SK-N-MC (cell line): ENCODE measurements at places on chromosomes 16 and 17.

DNA sequence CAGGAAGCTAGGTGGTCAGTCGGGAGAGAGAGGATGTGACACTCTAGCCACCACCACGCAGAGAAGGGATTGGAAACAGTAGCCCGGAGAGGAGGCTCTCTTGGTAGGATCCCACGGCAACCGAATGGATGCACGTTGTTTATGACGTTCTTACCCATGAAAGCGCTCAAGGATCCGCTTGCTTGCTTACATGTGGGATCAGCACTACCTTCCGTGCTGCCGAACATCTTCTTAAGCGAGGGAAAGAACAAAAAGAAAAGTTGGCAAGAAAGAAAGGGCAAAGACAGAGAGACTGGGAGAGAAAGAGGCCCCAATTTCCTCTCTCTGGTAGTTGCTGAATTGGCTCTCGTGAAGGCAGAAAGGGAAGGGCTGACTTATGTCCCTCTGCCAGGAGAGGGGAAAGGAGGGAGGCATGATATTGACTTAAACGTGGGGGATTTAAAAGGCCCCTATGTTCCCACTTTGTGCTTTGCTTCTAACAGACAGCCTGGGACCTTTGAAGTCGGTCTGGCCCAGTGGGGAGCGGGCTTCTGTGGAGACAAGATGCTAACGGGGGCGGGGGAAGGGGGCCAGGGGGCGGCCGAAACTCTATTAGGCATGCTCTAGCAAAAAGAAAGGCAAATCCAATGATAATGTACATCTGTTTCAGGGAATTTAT lies 35.4 kb downstream of the SNX20 start:
- no peak for DNase-seq

DNA sequence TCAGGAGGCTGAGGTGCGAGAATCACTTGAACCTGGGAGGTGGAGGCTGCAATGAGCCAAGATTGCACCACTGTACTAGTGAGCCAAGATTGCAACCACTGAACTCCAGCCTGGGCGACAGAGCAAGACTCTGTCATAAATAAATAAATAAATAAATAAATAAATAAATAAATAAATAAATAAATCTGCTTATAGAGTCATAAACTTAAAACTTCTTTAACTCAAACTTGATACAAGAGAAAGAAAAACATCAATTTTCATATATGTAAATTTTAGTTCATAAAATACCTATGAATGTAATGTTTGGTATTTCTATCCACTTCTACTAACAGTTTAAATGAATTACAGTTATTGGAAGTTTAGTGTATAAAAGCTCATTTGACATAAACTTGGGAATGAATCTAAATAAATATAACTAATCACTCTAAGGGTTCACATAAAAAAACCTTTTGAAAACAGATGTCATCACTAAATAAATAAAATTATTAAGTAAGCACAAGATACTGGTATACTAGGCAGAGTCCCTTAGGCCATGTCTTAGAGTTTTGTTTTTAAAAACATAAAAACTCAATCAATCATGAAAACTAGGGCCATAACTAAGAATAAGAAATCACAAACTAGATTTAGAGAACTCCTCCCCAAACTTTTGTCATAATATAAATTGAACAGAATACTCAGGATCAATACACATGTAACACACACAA lies 54.1 kb downstream of the SMURF2 start:
- no peak for DNase-seq

GRCh38 chr17:75344666-75345065 lies 55.4 kb upstream of the SLC25A19 start:
- no peak for DNase-seq

- peak; percentile 35 for DNase-seq
These were observed 15.8 kb downstream of the SLC7A5 start for GRCh38 chr16:87853411-87854052.

DNA sequence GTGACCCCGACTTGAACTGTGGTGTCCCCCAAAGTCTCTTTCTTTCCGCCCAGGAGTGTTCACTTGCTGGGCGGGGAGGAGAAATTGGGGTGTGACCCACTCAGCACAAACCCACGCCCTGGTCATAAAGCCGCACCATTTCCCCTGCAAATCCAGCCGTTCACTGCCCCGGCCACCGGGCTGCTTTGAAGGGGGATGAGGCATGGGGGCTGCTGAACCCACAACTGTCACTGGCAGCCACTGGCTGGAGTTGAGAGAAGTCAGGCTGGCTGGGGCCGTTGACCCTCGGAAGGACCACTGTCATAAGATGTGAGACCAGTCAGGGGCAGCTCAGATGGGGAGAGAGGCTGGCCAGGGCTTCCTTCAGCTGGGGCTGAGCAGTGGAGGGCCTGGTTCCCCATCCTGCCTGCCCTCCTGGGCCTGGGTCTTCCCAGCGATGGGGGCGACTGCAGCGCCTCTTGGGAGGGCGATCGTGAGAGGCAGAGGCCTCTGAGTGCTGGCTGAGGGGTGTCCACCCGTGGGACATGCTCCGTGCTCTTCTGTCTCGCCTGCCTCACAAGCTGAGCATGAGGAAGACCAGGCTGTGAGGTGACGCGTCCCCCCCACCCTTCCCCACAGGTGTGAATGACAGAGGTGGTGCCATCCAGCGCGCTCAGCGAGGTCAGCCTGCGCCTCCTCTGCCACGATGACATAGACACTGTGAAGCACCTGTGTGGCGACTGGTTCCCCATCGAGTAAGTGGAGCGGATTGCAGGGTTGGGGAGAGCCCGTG lies 19.5 kb downstream of the C16orf90 start:
- DNase-seq: no peak

- no peak for DNase-seq
These were observed 14.9 kb upstream of the CBFA2T3 start for GRCh38 chr16:88991813-88992350.

DNA sequence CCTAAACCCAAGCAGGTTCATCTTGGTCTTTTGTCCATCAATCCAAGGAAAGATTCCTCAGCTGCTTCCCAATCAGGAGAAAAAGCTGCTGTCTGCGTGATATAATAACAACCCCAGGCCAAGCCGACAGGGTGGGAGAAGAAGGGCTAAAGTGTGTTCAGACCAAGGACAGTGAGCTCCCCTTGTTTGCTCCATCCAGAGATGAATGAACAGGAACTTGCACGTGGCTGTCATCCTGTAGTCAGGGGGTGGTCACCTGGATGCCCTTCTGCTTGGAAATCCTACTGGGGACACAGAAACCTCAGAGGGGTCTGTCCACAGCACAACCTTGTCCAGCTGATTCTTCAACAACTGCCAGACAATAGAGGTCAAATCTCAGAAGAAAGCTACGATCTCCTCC lies 414.5 kb downstream of the SOX9 start:
- no peak for DNase-seq

- DNase-seq: no peak
These were observed 49.6 kb upstream of the NKD1 start for GRCh38 chr16:50498431-50499155.
